ENCODE measurements at places on chromosomes 1 and 21.
A peak's percentile ranks its signal among the peaks of the same experiment; 100 is the strongest.

- DNase-seq, result no peak
Measured at GRCh38 chr1:106897976-106898375, 158.5 kb upstream of the PRMT6 start.

GRCh38 chr21:44869781-44870747, 3.4 kb downstream of the PTTG1IP start:
- DNase-seq, result peak; percentile 77

GRCh38 chr1:96513136-96513535, 208.4 kb upstream of the PTBP2 start:
- DNase-seq, result no peak

DNA sequence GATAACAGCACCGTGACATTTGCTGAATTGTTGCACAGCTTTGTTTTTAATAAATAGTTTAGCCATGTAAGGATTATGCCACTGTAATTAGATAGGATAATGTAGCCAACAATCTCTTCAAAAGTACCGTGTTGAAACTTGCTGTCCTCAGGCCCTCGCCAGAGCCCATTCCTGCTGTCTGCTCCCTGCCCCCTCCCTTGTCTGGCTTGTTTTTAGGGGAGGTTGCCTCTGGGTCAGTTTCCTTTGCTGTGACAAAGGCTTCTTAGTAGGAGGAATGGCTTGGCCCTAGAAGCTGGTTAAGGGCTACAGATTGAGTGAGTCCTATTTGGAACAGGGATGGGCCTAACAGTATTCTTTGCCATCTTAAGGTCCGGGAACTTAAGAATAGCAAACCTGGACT, 107.9 kb downstream of the LMO4 start:
- no peak for DNase-seq

GRCh38 chr1:192887426-192887825, 78.6 kb downstream of the RGS2 start:
- DNase-seq, result no peak

DNA sequence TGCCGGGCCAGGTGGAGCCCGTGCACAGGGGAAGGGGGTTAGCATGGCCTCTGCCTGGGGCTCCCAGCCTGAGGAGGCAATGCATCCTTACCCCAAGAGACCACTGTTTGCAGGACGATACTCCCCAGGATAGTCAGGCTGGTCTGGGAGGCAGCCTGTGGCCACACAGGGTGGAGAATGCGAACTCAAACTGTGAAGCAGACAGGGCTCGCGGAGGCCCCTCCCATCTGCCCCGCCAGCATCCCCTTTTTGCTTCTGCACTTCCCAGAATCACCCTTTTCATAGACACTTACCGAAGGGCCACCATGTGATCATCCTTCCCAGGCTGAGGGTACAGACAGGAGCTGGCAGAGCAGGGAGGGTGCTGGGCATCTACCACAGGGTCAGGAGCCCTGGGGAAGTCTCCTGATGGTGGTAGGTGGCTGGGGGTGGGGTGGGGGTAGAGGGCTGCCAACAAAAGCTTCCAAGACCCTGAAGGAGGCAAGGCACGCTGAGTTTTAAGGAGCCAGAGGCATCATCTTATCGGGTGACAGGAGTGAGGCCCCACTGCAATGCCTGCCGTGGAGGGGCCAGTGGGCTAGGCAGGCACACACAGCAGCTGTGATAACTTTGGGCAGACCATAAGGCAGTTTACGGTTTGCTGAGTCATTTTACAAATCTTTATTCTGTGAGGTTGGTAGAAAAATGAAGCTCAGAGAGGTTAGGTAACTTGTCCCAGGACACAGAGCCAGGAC, 31.3 kb upstream of the BTG2 start:
- peak; percentile 62 for DNase-seq

DNA sequence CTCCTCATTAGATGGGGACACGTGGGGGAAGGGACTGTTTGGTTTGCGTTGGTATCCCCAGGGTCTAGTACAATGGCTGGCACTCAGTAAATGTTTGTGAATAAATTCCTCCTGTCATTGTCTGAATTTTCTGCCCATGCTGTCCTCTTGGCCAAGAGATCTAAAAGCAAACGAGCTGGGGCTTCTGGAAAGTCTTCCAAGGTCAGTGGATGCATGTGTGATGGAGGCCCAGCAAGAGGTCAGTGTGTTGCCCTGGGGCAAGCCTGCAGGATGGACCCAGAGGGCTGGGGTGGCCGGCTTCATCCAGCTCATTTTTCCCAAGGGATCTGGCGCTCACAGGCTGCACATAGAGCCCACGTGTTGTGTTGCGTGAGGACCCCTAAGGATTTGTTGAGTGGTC, 30.0 kb upstream of the JUN start:
- DNase-seq, result no peak

DNA sequence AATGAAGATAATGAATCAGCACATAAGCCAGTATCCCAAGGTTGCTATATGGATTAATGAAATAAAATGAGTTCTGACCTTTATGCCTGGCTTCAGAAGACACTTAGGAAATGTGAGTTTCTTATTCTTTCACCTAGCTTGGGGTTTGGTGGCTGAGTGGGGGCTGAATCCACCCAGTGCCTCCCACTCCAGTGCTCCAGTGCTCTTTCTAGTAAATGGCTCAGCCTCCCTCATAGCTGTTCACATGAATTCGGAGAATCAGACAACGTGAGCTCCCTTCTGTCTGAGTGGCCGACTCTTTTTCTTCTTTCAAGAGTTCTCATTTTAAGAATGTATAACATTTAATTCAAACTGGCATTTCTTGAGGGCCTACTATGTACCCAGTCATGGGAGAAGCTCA, 43.5 kb downstream of the TRABD2B start:
- no peak for DNase-seq

DNA sequence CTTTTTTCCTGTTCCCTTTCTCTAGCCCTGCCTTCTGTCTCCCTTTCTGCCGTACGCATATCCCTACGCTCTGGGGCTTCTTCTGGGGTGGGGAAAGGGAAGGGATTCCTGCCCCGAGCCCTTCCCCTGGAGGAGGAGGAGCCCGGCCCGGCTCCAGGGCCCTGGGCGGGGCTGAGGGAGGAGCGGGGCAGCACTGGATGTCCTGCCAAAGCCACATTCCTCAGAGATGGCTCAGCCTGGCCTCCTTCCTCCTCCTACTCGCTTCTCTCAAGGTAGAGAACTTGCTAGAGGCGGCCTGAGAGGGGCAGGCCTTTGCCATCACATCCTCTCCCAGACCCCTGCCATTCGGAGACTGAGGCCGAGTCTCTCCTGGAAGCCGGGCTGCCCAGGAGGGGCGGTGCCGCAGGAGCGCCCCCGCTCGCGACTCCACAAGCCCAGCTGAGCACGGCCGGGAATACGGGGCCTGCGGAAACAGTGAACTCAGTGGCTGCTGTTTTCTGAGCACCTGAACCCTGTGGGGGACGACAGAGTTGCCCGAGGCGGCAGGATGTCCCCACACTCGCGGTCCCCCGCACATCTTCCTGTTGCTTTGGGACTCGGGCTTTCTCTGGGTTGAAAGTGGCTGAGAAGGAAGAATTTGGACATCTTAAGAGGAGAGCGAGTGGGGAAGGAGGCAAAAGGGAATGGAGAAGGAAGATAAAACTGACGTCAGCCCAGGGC, 12.2 kb downstream of the ADAMTSL4 start:
- DNase-seq, result peak; percentile 96

DNA sequence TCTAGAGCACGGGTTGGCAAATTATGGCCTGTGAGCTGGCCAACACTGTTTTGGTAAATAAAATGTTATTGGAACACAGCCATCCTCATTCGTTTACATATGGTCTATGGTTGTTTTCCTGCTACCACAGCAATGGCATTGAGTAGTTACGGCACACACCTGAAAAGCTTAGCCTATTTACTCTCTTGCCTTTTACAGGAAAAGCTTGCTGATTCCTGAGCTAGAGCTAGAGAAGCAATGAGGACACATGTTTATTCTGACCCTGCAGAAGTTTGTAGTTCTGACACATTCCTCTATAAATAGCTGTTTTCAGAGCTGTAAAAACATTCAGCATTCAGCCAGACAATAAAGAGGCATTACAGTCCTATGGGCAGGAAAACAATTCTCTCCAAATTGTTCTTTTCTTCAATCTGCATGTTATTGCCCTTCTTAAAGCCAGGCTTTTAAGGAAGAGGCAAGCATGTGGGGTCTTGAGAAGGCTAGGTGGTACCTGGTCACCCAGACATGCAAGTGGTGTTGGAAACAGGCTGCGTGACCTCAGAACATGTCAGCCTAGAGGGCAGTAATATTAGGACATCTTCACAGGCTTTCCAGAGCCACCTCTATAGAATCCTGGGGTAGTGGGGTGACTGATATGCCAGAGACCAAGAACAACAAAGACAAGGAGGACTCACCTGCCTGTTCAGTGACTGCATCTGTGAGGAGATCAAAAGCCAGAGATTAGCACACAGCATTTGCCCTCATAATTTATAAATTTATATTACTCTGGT, 1.6 kb downstream of the FCRL2 start:
- no peak for DNase-seq

DNA sequence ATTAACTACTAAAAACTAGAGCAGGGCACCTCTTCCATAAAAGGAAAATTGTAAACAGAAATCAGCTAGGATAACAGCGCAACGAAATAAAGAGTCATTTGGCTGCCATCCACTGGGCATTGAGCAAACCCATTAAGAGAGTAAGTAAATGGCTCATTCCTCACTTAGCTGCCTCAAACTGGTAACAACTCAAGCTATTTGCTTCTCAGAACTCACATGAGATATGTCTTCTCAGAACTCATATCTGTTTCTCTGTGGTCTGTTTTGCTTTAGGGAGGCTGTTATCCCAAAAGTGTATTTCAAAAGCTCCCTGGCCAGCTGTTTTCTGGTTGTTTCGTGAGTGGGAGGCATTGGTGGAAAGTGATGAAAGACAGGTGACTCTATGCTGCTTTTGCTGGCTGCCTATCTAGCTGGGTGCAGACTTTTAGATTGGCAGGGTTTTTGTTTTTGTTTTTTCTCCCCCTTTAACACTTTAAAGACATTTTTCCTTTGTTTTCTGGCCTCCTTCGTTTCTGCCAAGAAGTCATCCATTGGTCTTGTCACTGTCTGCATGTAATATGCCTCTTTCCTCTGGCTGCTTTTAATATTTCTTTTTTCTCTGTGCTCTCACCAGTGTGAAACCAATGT, 269.2 kb upstream of the RGS18 start:
- no peak for DNase-seq

DNA sequence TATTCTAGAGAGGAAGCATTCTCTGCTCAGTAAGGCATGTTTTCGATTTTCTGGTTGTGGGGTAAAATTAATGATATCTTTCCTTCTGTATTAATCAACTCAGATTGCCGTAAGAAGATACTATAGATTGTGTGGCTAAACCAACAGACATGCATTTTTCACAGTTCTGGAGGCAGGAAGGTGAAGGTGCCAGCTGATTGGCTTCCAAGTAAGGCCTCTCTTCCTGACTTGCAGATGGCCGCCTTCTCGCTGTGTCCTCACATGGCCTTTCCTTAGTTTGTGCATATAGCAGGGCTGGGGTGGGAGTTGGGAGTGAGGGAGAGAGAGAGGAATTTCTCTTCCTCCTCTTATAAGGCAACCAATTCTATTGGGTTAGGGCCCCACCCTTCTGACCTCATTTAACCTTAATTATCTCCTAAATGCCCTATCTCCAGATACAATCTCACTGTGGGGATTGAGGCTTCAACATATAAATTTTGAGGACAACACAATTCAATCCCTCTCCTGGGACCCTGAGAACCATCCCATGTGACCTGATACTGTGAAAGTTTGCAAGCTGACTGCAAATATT, 52.3 kb upstream of the MRPS6 start:
- no peak for DNase-seq

- no peak for DNase-seq
Measured at GRCh38 chr1:37239225-37239740, 205.0 kb upstream of the GRIK3 start.

DNA sequence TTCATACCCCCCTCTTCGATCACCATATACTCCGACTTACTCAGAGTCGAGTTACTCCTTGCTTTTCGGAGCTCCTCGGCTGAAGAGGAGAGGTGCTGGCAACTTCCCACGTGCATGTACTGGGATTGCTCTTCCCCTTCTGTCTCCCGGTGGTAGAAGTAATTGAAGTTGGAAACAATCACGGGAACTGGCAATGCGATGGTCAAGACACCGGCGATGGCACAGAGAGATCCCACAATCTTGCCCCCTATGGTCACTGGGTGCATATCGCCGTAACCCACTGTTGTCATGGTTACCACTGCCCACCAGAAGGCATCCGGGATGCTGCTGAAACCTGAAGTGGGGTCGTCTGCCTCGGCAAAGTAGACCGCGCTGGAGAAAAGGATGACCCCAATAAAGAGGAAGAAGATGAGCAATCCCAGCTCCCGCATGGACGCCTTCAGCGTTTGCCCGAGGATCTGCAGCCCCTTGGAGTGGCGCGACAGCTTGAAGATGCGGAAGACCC, 1.5 kb downstream of the KCNA3 start:
- DNase-seq, result no peak

GRCh38 chr1:210239349-210240111, 6.9 kb downstream of the SERTAD4 start:
- DNase-seq, result no peak

DNA sequence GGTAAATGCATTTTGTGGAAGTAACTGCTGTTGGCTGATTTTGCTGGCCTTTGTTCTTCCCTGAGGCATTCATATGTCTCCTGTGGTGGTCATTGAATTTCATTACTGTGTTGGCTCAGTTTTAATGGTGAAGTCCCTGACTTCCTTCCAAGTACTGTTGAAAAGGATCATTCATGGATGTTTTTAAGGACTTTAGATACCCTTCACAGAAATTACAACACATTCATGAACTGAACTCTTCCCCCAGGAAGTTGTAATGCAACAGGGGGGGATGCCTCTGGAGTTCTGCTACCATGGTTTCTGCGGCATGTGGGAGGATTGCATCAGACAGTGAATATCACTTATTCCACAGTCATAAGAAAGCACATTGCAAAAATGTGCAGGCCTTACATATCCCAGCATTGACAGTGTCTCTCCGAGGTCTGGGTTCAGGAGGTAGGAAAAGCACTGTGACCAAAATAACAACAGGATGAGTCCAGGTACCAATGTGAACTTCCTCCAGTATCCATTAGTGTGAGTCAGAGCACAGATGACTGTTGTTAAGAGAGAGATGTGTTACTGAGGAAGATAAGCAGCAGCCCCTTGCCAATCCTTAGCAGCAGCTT, 2.1 kb upstream of the RAB3GAP2 start:
- DNase-seq, result no peak

- DNase-seq, result no peak
Measured at GRCh38 chr1:208544053-208544452, 299.9 kb upstream of the PLXNA2 start.

GRCh38 chr21:38716942-38717341, 88.8 kb upstream of the ETS2 start:
- DNase-seq, result no peak

Data from tibial artery (tissue), 4 donors.